Stimulated activated CD4-positive, alpha-beta T cell treated with anti-CD3 and anti-CD28 coated beads, Interleukin-1b, Interleukin-23, amount 100 ng/mL, for 48 hours (primary cell): ENCODE measurements at places on chromosomes 3 and 15.

DNA sequence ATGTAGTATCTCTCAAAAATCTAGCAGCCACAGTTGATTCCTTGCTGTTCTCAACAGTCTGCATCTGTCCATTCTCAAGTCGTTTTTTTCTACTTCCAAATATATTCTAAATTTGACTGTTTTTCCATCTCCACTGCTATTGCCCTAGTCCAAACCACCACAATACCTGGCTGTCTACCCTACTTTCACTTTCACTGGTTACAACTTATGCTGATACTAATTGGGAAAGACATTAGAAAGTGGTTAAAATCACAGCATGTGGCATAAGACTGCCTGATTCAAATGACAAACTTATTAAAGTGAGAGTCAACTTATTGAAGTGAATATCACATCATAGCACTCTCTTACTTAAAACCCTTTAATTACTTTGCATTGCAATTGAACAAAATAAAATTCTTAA, 72.6 kb downstream of the CHST2 start:
- no peak for DNase-seq

GRCh38 chr3:18424729-18425640, at the start of gene SATB1:
Gene SATB1 (minus strand): TSS chr3:18425339. CDS start chr3:18420967, 4,372 bp downstream.
- DNase-seq: peak; percentile 62

DNA sequence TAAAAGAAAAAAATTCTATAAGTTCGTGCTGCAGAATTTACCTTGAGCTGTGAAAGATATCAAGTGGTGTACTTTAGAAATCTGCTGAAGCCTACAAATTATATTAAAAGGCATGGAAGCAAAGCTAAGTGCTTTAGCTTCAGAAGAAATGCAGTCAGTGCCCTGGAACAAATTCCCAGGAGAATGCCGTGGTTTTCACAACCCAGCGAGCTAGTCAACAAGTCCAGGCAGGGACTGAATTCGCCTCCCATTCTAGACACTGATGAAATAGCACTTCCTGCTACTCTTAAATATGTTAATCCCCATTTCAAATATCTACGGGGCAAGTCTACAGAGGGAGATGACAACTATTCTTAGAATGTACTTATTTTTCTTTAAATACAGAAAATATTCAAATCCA, 326.4 kb upstream of the IGF1R start:
- no peak for DNase-seq

DNA sequence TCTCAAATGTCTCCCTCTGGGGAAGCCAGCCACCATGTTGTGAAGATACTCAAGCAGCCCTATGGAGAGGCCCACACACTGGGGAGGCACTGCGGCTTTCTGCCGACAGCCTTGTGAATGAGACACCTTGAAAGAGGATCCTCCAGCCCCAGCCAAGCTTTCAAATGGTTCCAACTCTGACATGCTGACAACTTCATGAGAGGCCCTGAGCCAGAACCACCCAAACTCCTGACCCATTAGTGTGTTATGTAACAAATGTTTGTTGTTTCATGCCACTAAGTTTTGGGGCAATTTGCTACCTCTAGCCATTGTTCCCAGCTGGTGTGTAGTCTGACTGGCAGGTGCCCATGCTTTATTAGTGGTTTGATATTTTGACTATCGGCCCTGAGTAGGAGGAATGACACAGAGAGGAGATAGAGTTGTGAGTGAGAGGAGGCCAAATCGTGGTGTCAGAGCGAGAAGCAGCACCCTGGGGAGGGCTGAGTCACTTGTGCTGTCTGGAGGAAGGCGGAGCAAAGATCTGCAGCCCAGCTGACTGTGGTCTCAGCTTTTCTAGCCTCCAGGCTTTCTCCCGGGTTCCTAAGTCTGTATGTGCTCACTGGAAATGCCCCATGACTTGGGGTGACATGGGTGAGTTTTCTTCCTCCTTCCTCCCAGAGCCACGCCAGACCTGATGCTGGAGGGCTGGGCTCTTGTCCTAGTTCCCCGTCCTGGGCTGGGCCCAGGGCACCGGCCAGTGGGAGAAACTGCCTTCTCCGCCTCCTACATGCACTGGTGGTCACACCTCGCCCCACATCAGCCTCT, 56.7 kb upstream of the BLM start:
- DNase-seq: peak; percentile 80

DNA sequence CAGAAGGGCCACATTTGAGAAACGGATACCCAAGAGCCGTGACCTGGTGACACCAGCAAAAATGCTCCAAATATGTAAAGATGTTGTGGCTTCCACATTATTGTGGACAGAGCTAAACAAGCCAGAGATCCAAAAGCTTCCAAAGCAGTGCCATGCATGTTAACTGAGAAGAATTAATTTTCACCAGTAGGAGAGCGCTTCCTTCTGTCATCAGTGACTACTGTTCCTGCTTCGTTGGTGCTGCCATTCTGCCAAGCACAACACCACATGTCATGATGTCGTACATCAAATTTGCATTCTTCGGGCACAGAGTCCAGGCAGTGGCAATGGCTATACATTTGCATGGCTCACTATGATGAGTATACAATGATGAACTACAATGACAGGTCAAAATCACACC, 19.1 kb upstream of the CHST2 start:
- no peak for DNase-seq

DNA sequence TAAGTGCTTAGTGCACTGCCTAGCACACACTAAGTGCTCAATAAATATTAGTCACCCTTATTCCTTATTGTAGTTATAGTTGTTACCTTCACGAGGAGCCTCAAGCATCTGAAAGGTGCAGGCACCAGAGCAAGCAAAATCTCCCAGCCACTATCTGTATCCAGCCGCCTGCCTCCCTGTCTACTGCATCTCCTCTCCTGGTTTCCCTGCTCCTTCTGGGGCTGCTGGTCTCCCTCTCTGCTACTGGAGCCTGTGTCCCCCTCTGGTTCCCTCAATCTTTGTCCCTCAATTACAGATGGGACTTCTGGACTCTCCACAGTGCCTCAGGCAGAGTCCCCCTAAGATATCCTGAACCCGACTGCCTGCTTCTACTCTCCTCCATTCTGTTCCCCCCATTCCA, 18.8 kb downstream of the MYL3 start:
- no peak for DNase-seq

DNA sequence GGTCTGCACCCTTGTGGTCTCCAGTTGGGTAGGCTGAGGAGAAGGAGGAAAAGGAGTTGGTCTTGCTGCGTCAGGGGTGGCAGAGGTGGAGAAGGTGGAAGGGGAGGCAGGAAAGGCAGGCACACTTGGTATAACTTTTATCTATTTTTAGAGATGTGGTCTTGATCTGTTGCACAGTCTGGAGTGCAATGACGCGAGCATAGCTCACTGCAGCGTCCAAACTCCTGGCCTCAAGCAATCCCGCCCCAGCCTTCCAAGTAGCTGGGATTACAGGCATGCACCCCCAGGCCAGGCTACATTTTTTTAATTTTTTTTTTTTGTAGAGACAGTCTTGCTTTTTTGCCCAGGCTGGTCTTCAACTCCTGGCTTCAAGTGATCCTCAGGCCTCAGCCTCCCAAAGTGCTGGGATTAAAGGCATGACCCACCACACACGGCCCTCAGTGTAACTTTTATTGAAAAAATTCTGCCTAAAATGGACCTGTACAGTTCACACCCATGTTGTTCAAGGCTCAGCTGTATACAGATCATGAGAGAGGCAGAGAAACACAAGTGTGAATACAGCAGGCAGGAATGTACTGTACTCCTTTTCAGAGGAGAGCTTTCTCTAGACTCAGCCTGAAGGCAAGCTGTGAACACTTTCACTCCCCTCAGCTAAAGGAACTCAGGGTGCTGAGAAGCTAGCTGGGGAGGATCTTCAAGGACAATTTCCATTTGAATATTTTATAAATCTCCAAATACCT, 2.1 kb upstream of the RHOV start:
- no peak for DNase-seq

DNA sequence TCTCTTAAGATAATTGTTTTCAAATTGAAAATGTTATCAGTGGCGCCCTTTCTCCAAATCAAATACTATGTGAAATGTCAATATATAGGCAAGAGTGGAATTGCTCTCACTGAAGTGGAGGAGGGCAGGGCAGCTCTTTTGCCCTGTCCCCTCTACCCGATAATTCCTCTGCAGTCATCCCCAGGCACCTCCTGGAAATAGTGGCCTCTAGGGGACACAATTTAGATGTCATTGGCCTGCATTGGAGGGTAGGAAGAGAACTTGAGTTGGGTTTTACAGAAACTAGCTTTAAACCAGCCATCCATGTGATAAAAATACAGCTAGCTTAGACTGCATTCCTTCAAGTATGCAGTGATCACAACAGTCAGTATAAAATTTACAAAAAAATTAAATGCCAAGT, 288.9 kb downstream of the EDEM1 start:
- DNase-seq: no peak
